Urinary bladder (tissue), 4 donors: ENCODE measurements at places on chromosomes 4 and X. TPM values are rescaled to one million over a fixed set of nuclear protein-coding genes. Genes with fewer than 3 reads are reported as not detected.

TMPRSS11A gene
- not detected for total RNA-seq

SSX3 gene
- not detected for total RNA-seq

NXF2 gene
- not detected for total RNA-seq

LRP2BP gene
- 5.4 TPM for total RNA-seq

POLN gene
- 3.1 TPM for total RNA-seq

KLHL8 gene
- total RNA-seq: 32.7 TPM

MAP9 gene
- total RNA-seq: 18.7 TPM

SLC26A1 gene
- total RNA-seq: 0.05 TPM

RHOXF2 gene
- not detected for total RNA-seq

AMOT gene
- total RNA-seq: 29.2 TPM

SLITRK4 gene
- 11.2 TPM for total RNA-seq

TIGD2 gene
- 12.0 TPM for total RNA-seq

QDPR gene
- 9.8 TPM for total RNA-seq

CT83 gene
- total RNA-seq: not detected

GLUD2 gene
- total RNA-seq: 3.3 TPM

LRAT gene
- 0.58 TPM for total RNA-seq

KCNIP4 gene
- 23.5 TPM for total RNA-seq
